GM23338 (cell line): ENCODE measurements at places on chromosomes 13 and 19. TPM values are rescaled to one million over a fixed set of nuclear protein-coding genes. Genes with fewer than 3 reads are reported as not detected.

- no peak for DNase-seq
These were observed 509 bp downstream of the KXD1 start for GRCh38 chr19:18558202-18558555.

SLITRK1 gene
- 0.10 and 0.29 TPM in 2 replicates for polyA plus RNA-seq

ERICH4 gene
- polyA plus RNA-seq: not detected in 2 replicates

DNA sequence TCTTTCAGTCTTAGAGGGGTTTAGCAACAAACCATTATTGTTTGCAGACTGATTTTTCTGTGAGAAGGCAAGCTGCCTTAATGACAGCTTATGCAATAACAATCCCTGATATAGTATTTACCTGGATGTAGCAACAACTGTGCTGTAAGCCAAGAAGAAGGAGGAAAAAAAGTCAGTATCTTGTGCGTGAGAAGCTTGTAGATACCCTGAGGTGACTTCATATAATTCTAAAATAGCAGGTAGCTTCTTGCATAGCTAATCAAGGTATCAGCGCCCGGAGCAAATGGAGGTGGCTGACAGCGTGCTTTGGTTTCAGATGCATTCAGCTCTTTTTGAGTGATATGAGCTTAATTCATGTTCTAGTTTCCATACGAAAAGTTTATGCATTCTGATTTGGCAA, 309.8 kb downstream of the KLF5 start:
- no peak for DNase-seq

LYPD5 gene
- 0.61 and 1.5 TPM in 2 replicates for polyA plus RNA-seq

DNA sequence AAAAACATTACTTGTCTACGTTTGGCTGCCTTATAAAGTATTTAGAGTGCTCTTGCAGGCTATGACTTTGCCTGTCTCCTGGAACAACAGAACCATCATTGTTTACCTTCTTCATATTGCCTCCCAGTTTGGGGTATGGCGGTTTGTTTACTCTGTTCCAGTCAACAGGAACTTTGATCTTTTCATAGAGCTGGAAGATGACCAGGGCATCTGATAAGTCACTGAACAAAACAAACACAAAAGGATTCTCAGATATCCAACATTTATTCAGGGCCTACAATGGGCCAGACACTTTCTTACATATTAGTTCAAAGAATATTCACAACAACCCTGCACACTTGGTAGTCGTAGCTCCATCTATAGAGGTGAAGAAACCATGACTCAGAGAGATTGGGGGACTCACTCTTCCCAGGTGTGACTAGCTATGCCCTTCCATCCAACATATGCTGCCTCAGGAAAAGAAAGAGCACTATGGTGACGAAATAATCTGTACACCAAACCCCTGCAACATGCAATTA, 38.4 kb upstream of the CPB2 start:
- DNase-seq: no peak

ADM5 gene
- polyA plus RNA-seq: 2.6 and 2.8 TPM in 2 replicates

DNA sequence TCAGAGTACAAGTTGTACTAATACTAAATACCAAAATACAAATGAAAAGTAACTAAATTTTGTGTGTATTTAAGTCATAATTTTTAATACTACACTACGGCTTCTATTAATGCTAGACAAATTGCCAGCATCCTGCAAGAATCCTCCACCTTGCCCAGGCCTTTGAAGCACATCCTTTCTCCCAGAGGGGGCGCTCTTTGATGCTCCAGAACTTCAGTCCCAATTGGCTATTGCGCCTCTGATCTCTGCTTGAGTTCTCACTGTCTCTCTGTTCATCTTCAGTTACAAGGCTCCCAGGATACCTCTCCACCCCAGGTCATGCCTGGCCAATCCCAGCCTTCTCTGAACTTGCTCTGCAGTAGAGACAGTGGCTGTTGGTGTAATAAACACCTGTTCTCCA, 141.0 kb downstream of the DCLK1 start:
- peak; percentile 71 for DNase-seq

DNA sequence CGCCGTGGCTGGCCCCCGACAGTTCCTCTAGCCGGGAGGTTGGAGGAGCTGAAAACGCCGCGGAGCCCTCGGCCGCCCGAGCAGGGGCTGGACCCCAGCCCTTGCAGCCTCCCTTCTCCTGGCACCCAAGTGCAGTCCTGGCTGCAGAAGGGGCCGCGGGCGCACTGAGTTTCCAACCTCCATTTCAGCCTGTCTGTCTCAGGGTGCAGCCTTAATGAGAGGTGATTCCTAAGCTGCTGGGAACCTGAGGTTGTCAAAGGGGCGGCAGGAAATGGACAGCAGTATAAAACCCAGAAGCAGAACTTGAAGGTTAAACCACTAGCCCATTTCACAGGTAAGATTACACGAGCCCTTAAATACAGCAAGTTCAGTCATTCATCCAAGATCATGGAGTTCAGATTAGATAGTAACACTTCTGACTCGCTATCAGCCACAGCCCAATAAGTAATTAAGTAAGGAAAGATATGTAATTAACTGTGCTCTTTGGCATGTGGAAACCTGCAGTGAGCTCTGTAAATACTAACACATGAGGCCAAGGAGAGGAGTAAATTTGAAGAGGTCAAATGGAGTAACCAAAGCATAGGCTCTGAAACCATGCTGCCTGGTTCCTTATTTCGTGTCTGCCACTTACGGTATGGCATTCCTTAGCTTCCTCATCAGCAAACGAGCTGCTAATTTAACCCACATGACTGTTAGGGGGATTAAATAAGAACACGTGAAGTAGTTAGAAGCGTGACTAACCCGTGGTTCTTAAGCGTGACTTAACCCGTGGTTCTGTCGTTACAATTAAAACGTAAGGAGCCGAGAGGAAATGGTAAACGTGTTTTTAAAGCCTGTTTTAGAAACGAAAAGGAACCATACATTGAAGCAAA, 686 bp downstream of the SETDB2 start:
- DNase-seq: peak; percentile 39

- DNase-seq: no peak
These were observed 185.7 kb downstream of the RFC3 start for GRCh38 chr13:34003656-34004055.

GRCh38 chr19:2290441-2291184, 8.6 kb upstream of the PEAK3 start:
- peak; percentile 65 for DNase-seq

SLC25A41 gene
- polyA plus RNA-seq: 0.23 and 0.24 TPM in 2 replicates

DNA sequence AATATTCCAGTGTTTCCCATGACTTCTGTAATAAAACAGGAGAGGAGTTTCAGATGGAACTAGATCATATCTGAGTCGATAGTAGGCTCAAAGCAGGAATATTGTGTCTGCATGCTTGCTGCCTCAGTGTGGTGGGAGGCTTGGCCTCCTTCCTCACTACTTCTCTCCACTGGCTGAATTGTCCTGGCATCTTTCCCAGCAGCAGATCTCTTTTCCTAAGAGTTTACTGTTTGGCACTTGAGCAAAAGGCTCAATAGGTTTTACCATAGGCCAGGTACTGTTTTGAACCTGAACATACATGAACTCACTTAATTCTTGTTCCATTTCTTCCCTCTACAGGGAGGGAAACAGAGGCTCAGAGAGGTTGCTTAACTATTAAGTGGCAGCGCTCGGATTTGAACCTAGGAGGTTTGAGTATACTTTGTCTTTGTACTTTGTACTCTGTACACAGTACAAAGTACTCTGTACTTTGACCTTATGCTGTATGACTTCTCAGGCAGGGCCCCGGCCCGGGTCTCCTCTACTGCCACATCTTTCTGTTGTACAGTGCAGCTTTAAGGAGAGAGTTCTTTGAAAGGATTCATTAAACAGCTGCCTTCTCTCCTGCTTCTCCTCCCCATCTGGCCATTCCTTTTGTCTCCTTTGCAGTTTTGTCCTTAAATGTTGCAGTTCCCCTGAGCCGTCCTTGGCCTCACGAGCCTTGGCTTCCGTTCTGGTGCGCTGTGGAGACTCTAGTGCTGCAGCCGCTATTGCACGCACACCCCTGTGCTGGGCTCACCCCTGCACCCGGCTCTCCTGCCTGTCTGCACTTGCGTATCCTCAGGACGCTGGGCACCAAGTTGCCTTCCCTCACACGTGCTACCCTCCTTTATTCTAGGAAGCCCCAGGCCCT, 8.1 kb downstream of the B3GLCT start:
- DNase-seq: no peak

DNA sequence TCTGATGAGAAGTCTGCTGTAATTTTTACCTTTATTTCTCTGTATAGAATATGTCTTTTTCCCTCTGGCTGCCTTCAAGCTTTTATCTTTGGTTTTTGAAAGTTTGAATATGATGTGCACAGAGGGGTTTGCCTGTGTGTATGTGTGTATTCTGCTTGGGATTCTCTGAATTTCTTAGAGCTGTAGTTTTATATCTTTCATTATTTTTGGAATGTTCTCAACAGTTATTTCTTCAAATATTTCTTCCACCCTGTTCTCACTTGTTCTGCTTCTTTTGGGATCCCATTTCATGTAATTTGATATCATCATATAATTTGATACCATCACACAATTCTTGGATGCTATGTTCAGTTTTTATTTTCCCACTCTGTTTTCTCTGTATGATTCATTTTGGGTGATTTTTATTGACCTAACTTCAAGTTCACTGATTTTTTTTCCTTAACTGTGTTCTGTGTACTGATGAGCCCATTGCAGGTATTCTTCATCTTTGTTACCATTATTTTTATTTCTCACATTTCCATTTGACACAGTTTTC, 7.5 kb downstream of the COG3 start:
- DNase-seq: no peak

ZNF793 gene
- 6.8 and 8.0 TPM in 2 replicates for polyA plus RNA-seq

- DNase-seq: peak; percentile 65
These were observed 2.2 kb downstream of the NAXD start for GRCh38 chr13:110617321-110618072.

GRCh38 chr13:50309318-50309717, 294.1 kb downstream of the KCNRG start:
- DNase-seq: no peak

DNA sequence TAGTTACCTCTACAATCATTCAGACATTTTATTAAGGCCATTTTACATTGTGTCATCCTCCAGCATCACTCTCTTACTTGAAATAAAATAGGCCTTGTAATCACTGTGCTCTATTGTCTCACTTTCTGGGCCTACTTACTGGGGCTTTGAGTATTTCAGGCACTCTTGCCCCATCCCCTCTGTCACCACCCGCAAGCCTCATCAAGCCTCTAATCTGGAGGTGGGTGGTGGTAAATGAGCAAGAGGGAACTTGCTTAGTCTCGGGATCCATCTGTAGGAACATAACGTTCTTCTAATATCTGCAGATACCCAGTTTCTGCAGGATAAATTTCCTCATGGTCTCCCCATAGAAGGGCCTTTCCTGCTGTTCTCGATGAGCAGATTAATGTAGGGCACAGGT, 19.4 kb upstream of the GPR18 start:
- DNase-seq: no peak

- DNase-seq: no peak
These were observed 89.6 kb upstream of the RXFP2 start for GRCh38 chr13:31649766-31650165.

DNA sequence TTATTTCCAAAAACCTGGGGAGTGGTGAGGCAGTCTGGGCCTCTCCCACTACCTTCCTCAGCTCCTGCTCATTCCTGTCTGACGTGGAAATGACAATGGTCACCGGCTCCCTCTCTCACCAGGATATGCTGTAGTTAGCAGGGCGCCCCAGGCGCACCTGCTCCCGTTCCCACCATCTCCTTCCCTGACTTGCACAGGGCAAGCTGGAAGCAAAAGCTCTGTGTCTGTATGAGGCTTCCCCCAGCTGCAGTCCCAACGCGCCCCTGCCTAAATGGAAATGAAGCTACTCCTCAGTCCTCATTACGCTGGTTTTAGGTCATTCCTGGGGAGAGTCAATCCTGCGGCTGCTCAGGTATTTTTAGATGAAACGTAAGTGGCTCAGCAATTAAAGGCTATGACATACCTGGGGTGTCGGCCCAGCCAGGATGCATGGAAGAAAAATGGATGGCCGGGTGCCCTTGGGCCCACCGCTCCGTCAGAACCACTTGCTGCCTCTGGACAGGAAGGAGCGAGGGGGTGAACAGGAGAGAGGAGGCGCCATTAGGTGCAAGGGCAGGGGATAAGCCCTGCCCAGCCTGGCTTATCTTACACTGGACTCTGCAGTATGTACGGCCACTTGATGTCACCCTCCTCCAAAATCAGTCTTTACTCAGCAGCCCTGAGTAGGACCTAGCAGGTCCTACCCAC, 32.4 kb downstream of the DHRS12 start:
- no peak for DNase-seq

GRCh38 chr13:29750183-29750530, 100.3 kb downstream of the UBL3 start:
- DNase-seq: no peak

IGFL1 gene
- not detected in 2 replicates for polyA plus RNA-seq

SEMA6B gene
- polyA plus RNA-seq: 5.3 and 6.9 TPM in 2 replicates

GRCh38 chr13:51017516-51017915, 93.6 kb downstream of the C13orf42 start:
- no peak for DNase-seq

DNA sequence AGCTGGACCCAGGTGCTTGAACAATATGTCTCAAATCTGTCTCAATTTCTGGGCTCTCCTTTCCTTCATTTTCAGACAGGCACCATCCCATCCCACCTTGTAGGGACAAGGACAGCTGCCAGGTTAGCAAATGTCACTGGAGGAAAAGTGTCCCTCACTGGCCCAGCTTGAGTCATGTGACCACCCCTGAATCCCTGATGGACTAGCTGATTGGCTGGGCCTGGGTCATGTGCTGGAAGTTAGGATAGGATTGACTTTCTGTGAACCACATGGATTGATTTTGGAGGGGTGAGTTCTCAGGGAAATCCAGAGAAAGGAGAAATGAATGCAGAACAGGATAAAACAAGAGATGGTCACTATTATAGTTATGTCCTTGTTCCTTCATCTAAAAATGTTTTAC, 28.2 kb upstream of the FXYD3 start:
- no peak for DNase-seq

DNA sequence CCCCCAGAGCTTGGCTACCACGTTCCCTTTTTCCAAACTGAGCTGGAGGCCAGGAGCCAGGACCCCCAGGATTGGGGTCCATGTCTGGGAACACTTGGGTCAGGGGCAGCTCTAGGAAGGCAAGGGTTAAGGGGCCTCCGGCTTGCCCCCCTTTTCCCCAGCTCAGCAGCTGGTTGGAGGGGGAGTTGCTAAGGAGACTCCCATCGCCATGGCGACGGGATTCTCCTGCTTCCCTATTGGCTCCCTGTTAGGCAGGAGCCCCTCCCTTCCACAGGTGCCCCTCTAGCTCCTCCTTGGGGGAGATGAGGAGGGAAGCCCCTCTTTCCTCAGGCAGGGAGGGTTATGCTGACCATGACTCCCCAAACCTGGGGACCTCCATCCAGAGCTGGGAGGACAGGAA, 33.9 kb downstream of the PDE4A start:
- peak; percentile 92 for DNase-seq

DNA sequence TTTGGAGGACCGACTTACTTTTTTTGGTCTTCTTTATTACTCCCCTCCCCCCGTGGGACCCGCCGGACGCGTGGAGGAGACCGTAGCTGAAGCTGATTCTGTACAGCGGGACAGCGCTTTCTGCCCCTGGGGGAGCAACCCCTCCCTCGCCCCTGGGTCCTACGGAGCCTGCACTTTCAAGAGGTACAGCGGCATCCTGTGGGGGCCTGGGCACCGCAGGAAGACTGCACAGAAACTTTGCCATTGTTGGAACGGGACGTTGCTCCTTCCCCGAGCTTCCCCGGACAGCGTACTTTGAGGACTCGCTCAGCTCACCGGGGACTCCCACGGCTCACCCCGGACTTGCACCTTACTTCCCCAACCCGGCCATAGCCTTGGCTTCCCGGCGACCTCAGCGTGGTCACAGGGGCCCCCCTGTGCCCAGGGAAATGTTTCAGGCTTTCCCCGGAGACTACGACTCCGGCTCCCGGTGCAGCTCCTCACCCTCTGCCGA, 409 bp downstream of the FOSB start:
- no peak for DNase-seq

MVB12A gene
- polyA plus RNA-seq: 36.6 and 43.5 TPM in 2 replicates

ACER1 gene
- polyA plus RNA-seq: not detected in 2 replicates

GRCh38 chr19:4288091-4288777, 9.2 kb downstream of the SHD start:
- DNase-seq: peak; percentile 59
